NT2/D1 (cell line): ENCODE measurements at places on chromosomes 11 and 22.
A peak's percentile ranks its signal among the peaks of the same experiment; 100 is the strongest.

DNA sequence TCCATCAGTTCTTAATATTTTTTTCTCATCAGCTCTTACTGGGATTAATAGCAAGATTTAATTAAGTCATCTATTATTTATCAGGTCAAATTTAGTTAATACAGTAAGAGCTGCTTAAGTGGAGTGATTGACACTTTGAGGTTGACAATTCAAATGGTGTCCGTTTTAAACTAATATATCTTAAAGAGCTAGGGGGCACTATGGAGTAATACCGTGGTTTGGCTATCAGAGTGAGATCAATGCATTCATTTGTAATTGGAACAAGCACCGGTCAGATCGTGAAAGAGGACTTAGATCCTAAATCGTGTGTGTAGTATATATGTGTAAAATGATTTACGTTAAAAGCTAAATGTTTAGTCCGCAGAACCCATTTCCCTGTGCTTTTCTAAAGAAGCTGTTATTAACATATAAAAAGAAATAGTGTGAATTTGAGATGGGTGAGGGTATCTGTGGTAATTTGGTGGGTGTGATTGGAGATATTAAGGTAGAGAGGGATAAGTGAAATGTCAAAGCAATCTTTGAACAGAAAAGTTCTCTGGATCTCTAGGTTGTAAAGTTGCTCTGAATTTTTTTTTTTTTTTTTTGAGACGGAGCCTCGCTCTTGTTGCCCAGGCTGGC lies 2.3 kb downstream of the SIK2 start:
- DNase-seq: peak; percentile 32

DNA sequence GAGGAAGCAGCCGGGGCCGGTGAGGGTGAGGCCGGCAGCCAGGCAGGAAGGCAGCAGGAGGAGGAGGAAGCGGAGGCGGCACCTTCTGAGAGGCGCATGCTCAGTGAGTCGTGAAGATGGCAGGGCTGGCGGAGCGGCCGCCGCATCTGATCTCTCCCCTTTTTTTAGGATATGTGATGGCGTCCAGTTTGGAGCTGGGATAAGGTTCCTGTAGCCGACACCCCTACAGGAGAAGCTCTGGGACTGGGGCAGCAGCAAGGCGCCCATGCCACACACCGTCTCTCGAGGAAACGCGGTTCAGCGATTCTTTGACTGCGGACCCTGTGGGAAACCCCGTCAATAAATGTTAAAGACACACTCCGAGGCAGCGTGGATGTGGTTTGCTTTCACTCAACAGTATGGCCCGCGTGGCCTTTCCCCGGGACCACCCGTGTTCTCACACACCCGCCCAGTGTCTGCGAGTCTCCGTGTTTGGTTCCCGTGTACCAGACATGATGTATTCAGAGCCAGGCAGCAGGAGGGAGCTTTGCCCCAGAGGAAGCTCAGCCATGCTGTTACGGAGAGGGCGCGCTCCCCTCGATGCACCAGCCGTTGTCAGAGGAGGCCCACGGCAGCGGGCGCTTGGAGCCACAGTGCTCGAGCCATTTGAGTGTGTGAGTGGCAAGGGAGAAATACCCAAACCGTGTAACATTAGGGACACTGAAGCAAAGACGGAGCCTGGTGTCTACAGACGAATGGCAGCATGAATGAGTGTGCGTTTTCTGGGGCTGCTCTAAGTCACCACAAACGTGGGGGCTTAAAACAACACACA lies 27.7 kb upstream of the PARVB start:
- no peak for DNase-seq

- DNase-seq: peak; percentile 64
Observed at GRCh38 chr11:68038718-68039525, at the start of gene TCIRG1. Gene TCIRG1 (plus strand): TSS chr11:68039025. CDS start chr11:68041272, 2,247 bp downstream.

GRCh38 chr22:27245056-27245455 lies 556.5 kb downstream of the MN1 start:
- no peak for DNase-seq

DNA sequence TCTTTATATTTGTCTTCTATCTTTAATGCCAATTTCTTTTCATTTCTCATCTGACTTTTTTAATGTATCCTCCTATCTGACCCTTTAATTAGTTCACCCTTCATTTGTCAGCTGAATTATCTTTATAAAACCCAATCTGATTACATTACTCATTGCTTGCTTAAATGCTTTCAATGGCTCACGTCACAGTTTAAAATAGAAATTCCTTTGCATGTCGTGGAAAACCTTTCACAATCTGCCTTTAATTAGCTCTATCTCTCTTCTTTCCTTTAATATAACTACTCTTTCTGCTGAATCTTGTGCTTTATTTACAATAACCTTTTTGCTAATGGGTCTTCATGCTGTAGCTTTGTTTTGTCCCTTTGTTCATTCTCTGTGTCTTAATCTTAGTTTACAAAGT lies 125.7 kb downstream of the DYNC2H1 start:
- DNase-seq: no peak

DNA sequence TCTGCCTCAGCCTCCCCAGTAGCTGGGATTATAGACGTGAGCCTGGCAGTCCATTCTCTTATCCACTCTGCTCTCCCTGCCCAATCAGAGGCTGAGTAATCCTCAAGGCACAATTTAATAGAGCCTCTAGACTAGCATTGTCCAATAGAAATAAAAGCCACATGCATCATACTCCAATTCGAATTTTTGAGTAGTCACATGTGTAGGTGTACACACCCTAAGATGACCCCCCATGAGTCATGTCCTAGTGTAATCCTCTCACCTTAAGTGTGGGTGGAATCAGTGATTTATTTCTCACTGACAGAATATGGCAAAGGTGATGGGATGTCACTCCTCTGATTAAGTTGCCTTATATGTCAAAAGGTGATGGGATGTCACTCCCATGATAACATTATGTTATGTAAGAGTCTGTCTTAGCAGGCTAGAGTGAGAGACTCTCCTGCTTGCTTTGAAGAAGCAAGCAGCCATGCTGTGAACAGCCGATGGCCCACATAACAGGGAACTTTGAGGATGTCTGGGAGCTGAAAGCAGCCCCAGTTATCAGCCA lies 61.3 kb downstream of the MN1 start:
- no peak for DNase-seq

GRCh38 chr11:132177106-132177505 lies 806.7 kb downstream of the NTM start:
- peak; percentile 11 for DNase-seq

DNA sequence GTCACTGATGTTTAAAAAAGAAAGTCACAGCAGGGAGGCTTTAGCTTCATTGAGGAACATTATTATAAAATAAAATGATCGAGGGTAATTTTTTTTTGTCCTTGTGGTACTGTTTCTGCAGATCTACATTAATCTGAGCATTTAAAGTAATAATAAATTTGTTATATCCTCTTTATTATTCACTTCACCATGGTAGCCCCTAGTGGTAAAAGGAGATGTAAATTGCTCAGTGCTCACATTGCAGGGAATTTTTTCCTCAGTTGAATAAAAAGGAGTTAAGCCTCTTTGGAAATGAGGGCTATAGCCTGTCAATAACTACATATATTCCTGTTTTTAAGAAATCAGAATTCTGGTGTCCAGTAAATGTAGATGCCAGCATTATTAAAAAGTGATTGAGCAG lies 99.7 kb upstream of the VPREB1 start:
- no peak for DNase-seq

DNA sequence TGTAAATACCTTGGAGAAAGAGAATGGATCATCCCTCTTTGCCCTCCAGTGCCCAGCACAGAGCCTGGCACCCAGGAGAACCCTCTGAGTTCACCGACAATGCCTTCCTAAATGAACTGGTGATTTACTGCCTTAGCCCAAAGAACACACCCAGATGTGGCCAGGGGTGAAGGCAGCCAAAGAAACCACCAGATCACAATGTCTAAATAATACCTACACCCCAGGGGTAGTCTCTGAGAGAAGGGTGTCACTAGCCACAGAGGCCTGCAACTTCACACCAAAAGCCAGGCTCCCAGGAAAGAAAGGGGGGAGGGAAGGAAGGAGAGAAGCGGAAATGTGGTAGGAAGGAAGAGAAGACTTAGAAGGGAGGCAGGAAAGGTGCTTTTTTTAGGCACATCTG lies 65.7 kb downstream of the RPL27A start:
- DNase-seq: no peak

DNA sequence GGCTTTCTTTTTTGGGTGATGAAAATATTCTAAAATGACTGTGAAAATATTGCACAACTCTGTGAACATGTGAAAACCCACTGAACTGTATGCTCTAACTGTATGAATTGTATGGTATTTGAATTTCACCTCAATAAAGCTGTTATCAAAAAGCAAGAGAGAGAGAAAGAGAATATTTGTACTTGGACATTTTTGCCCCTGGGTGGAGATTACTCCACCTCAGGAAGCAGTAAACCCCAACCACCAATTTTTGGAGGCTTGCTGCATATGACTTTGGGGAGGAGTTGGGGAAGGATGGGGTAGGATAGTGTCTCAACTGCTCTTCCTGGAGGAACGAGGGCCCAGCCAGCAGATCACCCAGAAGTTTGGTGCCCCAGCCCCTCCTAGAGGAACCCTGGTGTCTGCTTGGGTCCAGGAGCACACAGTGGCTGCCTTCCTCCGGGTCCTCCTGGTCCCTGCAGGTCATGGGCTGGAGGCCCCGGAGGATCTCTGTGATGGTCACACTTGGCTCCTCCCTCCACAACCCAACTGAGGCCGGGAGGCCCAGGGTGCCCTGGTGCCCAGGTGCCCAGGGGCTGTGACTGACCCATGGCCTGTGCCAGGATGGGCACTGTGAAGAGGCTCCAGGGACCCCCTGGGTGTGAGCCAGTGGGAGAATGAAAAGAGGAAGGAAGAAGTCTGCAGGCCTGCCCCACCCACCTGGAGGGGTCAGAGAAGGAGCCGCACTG lies 15.3 kb upstream of the PICK1 start:
- no peak for DNase-seq

GRCh38 chr11:88482871-88483301 lies 145.3 kb upstream of the CTSC start:
- DNase-seq: no peak

GRCh38 chr11:111565114-111565720 lies 24.7 kb downstream of the LAYN start:
- peak; percentile 52 for DNase-seq

- DNase-seq: no peak
Observed at GRCh38 chr11:63537293-63538101, 889 bp downstream of the PLAAT4 start.

GRCh38 chr11:134591338-134591737 lies 179.3 kb upstream of the B3GAT1 start:
- DNase-seq: no peak

GRCh38 chr22:44683237-44683636 lies 18.8 kb upstream of the PRR5 start:
- DNase-seq: no peak

GRCh38 chr22:43658823-43659222 lies 153.3 kb downstream of the EFCAB6 start:
- DNase-seq: peak; percentile 23

- no peak for DNase-seq
Observed at GRCh38 chr11:74310857-74311256, 583 bp downstream of the P4HA3 start.

DNA sequence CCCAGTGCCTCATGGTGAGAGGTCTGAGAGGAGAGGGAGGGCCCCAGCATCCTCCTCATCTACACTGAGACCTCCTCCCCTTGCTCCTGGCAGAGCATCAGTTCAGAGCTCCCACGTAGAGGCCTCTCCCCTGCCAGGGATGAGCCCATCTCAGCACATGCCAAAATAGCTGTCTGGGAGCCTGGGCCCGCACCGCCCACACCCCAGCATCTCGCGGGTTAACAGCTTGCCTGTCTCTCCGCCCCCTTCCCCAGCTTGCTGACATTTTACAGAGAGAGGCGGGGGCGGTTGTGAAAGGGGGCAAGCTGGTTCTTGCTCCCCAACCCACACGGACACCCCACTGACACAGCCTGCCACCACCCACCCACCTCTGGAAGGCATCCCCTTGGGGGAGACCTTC lies 6.4 kb downstream of the DGKZ start:
- no peak for DNase-seq

GRCh38 chr11:62953811-62954210 lies 31.0 kb downstream of the SLC22A6 start:
- no peak for DNase-seq

DNA sequence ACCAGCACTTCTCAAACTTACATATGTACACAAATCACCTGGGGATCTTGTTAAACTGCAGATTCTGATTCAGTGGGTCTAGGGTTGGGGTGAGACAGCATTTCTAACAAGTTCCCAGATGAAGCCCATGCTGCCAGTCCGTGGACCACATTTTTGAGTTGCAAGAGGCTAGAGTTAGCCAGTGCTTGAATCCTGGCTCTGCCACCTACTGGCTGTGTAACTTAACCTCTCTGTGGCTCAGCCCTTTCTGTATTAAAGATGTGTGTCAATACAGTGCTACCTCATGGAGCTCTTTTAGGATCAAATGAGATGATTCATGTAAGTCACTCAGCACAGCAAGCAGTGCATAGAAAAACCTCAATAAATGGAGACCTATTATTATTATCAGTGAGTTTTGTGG lies 90.2 kb upstream of the ISX start:
- no peak for DNase-seq

- no peak for DNase-seq
Observed at GRCh38 chr22:45164270-45165088, 754 bp downstream of the NUP50 start.

- no peak for DNase-seq
Observed at GRCh38 chr11:26835611-26836010, 113.8 kb upstream of the SLC5A12 start.

DNA sequence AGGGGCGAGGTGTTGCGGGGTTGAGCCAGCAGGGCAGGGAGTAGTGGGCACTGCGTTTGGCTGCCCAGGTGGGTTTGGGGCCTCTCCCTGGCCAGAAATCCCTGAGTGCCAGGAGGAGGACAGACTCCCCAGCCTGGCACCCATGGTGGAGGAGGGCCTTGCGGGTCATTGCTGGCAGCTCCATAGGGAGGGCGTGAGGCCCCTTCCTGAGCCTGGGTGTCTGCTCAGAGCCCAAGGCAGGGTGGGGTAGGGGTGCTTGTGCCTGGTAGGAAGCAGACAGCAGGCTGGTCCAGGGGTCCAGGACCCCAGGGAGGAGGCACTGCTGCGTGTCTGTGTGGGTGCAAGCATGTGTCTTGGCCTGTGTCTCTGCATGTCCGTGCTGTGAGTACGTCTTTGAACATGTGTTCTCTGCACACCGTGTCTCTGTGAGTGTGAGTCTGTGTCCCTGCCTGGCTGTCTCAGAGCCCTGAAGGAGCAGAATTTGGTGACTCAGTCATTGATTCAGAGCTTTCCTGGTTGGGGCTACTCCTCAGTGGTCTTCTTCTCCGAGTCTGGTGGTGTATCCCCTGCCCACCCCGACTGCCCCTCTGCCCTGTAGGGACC lies 3.9 kb downstream of the TSPAN4 start:
- DNase-seq: no peak

DNA sequence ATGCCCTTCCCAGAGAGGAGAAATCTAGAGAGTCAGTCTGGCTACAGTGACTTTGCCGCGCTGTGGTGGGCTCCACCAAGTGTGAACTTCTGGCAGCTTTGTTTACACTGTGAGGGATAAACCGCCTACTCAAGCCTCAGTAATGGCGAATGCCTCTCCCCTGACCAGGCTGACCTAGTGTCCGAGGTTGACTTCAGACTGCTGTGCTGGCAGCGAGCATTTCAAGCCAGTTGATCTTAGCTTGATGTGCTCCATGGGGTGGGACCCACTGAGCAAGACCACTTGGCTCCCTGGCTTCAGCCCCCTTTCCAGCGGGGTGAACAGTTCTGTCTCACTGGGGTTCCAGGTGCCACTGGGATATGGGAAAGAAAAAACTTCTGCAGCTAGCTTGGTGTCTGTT lies 38.6 kb upstream of the PTH start:
- DNase-seq: no peak

- DNase-seq: no peak
Observed at GRCh38 chr11:86179646-86180064, 64.9 kb upstream of the EED start.

- DNase-seq: no peak
Observed at GRCh38 chr22:27578937-27579617, 222.5 kb downstream of the MN1 start.
